ENCODE measurements at places on chromosomes 7 and 10.

DNA sequence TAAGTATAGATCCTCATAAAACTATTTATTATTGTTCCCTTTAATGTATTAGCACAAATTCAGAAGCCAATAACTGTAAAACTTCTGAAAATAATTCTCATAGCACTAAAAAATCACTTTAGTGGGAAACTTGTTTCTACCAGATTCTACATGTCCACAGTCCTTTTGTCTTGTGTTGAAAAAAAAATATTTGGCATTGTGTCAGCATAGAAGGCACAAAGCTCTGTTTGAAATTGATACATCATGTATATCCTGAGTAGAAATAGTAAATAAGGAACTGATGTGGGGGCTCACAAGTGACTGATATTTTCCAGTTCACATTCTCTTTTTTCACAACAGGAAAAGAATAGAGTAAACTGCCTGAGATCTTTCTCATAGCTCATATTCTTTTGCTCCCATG is 134.6 kb downstream of the GRM3 start:
- no peak for DNase-seq

DNA sequence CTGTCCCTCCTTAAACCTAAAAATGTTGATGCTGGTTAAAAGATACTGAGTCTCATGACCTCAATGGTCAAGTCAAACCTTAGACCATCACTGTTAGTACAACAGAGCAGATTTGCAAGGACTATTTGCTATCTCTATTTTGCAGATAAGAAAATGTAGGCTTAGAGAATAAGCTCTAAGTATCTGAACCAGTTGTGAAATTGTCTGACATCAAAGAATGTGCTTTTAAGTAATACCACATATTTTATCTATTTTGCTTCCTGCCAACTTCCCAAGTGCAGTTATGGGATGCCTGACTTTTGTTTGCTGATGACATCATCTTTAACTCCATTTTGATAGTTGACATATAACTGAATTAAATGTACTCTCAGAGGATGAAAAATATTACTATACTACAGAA is 83.6 kb upstream of the TMEM106B start:
- DNase-seq: no peak

- DNase-seq: no peak
Measured at GRCh38 chr7:42385912-42386311, 148.9 kb upstream of the GLI3 start.

DNA sequence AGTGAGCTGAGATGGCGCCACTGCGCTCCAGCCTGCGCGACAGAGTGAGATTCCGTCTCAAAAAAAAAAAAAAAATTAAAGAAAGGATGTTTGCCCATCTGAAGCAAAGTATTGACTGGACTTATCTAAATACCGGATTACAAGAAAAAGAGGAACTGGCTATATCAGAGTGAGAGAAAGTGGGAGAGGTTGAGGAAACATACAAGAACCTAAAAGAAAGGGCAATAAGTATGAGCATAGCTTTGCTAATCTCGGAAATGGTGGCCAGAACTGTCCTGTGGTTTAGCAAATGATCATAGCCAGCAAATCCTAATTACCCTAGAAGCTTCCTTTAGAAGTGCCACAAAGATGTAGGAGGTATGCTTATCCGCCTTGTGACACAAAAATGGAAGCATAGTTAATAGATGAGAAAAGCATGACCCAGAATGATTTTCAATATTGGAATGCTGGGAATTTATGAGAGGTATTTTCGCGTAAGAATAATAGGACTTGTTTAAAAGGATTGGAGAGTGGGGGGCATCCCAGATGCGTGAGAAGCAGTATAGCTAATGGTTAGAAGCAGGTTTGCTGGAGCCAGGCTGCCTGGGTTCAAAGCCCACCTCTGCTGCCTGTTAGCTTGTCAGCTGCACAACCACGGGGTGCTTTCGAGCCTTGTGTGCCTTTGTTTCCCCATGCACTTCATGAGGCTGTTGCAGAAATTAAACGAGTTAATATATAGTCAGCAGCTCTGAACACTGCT is 1.2 kb upstream of the GTPBP4 start:
- DNase-seq: no peak

GRCh38 chr10:110429301-110429700 is 68.4 kb upstream of the DUSP5 start:
- DNase-seq: no peak

- no peak for DNase-seq
Measured at GRCh38 chr10:123613346-123613850, 52.8 kb upstream of the GPR26 start.

Measured in NCI-H1105 (cell line).